ENCODE measurements at places on chromosomes 6 and 20.

DNA sequence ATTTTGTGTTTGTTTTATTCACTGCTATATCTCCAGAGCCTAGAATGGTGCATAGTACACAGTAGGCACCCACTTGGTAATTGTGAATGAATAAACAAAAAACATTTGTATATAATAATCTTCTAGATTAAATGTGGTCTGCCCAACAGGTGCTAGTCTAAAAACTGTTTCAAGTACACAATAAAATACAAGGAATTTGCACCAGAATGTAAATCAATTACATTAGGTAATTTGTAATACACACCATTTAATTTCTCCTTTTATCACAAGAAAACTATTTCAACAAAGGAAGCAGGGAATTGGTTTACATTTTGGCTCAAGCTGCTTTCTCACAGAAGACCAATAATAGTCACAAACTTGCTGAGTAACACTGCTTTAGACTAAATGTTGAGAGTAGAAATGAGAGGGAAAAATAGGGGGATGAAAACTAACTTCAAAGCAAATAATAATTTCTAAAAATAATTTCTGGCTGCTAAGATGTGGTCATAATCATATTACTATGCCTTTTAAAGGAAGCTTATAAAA is 22.1 kb downstream of the RUNX2 start:
- DNase-seq, result no peak

- DNase-seq, result peak; percentile 93
These were observed 57.1 kb downstream of the KIZ start for GRCh38 chr20:21182832-21183563.

DNA sequence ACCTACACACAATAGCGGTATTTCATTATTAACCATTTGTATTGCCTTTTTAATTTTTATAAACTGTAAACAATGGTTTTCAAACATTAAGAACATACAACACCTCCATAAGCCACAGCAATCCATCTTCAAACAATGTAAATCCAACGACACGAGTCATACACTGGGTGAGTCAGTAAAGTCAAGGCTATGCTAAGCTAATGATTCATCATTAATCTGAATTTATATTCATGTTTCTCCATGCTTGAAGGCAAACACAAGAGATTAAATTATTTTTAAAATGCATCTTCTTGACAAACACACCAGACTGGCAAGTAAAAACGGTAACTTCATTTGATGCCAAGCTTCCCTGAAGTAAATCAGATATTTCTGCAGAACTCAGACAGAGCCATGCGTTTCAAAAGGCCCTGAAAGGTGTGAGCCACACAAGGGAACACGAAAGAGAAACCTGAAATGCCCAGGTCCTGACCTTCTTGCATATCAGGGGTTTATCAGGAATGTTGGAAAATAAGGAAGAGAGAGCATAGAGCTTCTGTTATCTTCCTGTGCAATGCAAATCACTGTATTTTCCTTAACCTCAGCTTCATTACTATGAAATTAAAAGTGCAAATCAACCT is 162.5 kb downstream of the ALDH8A1 start:
- DNase-seq, result peak; percentile 79

- DNase-seq, result no peak
These were observed 658.2 kb downstream of the PTPRT start for GRCh38 chr20:42531508-42531961.

- DNase-seq, result no peak
These were observed 133.6 kb upstream of the SGK1 start for GRCh38 chr6:134451529-134451928.

DNA sequence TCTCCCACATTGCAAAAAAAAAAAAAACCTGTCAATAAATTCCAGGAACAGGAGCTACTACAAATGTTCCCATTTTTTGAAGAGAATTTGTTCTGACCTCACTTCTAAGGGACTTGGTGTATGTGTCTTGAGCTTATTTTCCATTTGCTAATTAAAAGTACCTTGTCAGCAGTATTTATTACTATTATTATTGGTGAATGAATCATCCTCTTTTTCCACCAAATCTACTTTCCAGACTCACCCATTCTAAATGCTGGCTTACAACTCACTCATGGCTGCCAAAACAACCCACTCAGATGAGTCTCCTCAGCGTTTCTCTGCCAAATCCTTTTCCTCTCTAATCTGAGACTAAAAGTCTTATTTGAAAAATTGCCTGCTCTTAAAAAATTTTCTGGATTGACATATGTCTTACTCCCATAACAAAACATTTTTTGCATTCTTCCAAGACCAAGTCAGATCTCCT is 33.2 kb upstream of the TASP1 start:
- DNase-seq, result peak; percentile 89

- DNase-seq, result no peak
These were observed 24.2 kb downstream of the KLHL31 start for GRCh38 chr6:53641348-53641747.

- no peak for DNase-seq
These were observed 7.6 kb upstream of the FAM110A start for GRCh38 chr20:825710-826421.

DNA sequence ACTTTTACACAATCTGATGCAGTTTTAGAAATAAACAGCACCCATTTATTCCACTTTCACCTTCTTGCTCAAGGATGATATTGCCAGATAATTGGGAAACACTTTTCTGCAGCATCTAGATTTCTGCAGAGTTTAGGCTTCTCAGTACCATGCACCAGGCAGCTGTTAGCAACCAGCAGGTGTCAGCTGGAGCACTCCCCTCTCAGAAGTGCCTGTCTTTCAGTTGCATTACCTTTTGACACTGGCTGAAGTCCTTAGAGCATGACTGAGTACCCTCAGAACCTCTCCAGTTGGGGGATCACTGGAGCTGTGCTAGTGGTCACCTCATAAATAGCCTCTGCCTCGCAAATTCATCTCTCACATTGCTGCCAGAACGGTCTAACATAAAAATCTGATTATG is 91.2 kb downstream of the DNAH8 start:
- DNase-seq, result no peak

GRCh38 chr6:79201983-79202382 is 32.5 kb downstream of the HMGN3 start:
- DNase-seq, result no peak

DNA sequence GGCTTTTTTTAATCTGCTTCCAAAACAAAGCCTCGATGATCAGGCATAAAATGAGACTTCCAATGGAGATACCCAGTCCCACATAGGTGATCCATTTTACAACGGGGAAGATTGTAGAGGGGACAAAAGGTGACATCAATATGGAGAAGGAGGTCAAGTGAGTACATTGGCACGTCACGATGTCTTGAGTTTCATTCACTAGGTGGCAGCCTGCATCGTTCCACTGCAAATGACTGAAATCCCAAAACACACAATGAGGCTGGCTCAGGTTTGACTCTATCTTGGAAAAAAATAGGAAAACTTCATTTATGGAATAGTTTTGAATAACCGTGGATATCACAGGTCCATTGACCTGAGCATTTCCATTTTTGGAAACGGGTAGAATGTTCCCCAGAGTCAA is 32.5 kb downstream of the ADGRF1 start:
- no peak for DNase-seq

- no peak for DNase-seq
These were observed 22.3 kb downstream of the LINC00237 start for GRCh38 chr20:21083825-21084325.

GRCh38 chr6:133752129-133752528 is 136.8 kb upstream of the TCF21 start:
- no peak for DNase-seq

- peak; percentile 36 for DNase-seq
These were observed 66.0 kb upstream of the SYNDIG1 start for GRCh38 chr20:24403406-24403805.

DNA sequence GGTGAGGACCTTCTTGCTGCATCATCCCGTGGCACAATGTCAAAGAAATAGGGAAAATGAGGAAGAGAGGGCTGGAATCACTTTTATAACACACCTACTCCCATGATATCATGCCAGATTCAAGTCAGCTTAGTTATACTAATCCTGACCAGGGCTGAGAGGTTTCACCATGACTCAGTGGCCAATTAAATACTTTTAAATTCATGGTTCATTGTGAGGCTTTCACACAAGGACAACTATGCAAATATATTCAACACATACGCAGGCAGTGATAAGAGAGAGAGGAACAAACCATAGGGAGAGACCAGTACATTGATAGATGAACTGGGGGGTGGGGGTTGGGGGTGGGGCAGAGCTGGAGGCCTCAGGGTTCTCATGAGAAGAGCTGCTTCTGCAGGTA is 313.1 kb downstream of the LRFN2 start:
- DNase-seq, result no peak

DNA sequence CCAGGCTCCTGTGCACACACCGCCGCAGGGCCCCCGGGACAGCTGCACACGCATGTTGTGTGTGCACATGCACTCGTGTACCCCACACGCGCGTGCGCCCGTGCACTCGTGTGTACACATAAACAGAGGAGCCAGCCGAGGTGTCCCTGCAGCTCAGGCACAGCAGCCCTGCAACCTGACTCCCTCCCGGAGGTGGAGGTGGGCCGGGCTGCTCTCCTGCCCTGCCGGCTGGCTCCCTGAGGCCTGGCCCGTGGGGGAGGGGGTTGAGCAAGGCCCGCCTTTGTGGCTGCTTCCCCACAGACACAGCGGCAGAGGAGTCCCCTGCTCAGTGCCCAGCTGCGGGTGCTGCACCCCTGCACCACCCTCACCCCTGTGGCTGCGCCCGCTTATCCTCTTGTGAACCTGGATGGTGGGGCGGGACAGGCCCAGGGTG is 624 bp downstream of the RBBP8NL start:
- no peak for DNase-seq

- DNase-seq, result no peak
These were observed 7.0 kb downstream of the UQCC1 start for GRCh38 chr20:35404614-35405259.

DNA sequence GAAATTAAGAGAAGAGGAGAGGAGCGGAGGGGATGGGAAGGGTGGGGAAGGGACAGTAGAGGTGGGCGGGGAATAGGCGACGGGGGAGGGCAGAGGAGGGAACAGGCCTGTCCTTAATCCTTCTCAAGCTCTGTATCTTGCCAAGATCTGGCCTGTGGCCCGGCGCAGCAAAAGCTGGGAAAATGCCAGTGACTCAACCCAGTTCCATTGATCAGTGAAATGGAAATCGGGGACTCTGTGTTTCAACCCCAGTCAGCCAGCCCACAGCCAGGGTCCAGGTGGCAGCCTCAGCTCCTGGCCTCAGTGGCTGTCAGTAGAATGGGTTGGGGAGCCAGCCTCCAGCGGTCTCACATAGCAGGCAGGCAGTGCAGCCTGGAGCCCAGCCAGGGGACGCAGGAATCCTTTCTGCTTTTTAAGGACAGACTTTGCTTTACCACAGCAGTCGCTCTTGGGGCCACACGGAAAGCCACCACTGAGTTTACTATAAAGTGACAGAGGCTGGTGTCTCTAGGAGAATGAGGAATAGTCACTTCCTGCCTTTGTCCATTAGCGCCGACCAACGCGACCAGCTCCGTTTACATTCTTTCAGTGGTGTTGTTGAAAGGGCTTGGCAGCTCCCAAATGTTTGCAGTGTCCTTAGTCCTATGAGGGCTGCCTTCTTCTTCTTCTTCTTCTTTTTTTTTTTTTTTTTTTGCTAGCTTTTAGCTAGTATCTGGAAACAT is 128.0 kb downstream of the RIN2 start:
- DNase-seq, result peak; percentile 23

DNA sequence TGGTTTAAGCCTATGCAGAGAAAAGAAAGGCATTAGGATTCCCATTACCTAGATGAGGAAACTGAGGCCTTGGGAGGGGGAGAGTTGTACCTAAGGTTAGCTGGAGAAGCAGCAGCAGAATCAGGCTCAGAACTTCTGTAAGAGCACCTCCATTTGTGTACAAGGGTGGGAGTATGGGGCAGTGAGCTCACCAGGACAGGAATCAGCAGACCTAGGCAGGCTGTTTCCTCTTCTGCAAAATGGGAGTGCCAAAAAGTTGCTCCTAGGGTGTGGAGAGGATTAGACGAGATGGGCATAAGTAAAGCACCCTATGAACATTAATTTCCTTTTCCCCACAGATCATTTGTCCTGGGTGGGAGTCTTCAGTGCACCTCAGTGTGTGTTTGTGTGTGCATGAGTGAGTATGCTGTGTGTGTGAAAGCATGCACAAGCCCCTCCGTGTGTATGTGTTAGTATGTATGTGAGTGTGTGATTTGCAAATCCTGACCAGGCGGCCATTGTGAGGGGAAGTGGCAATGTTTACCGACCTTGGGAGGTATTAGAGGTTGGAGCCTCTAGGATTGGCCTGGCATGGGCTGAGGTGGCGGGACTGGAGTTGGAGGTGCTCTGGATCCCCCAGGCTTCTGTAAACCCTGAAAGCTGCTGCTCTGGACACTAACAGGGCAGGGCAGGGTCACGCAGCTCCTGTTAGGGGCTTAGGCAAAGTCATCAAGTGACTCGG is 78.8 kb downstream of the VEGFA start:
- DNase-seq, result no peak

DNA sequence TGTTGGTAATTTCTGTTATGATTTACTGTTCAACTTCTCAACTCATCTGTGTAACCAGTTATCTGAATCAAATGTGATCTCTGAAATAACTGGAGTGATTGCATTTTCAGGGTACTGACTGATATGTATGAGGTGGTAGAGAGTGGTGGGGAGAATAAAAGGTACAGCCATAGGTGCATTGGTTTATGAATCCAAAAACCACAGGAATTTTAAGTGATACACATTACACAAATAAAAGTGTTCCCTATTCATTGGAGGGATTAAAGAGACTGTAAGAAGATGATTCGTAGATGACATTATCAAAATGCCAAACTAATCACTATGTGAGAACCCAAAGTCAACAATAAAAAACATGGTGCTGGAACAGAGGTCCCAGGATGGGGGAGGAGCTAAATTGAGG is 158.7 kb upstream of the RSPO3 start:
- DNase-seq, result no peak

- DNase-seq, result no peak
These were observed 143.5 kb upstream of the BMP2 start for GRCh38 chr20:6623989-6624388.

DNA sequence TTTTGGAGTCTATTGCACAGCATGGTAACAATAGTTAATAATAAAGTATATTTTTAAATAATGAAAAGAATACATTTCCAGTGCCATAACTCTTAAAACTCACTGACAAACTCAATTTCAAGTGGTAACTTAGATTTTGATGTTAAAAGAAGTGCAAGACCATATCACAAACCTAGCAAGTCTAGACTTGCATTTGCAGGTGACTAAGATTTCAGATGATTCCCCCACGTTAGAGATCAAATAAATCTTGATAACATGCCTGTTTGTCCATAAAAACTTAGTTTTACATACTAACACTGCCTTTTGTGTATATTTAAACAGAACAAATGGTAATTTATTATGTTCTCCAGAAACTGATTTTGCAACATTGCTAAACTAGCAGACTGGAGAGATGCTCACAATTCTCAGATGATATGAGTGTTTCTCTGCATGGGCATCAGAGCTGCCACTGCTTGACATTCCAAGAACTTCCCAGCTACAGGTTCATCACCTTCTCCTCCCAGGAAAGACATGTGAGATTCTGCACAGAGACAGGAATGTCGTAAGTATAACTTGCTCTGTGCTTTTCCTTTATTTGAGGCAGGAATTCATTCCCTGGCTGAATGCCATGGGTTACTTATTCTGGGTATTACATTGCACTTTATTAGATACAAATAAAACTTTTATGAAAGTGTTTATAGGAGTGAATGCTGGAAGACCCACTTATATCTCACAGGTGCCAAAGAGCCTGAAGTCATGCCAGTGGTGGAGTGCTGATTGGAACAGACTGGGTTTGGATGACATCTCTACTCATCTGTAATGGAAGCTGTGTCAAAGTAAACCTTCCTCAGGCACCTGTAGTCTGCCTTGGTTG is 160.2 kb upstream of the FOXA2 start:
- DNase-seq, result no peak

- no peak for DNase-seq
These were observed 31.8 kb downstream of the TBC1D7 start for GRCh38 chr6:13296536-13296997.
